Suppressor macrophage (primary cell): ENCODE measurements at places on chromosomes 3 and 15.

GRCh38 chr3:73364517-73364916 lies 260.2 kb downstream of the PDZRN3 start:
- DNase-seq: no peak

DNA sequence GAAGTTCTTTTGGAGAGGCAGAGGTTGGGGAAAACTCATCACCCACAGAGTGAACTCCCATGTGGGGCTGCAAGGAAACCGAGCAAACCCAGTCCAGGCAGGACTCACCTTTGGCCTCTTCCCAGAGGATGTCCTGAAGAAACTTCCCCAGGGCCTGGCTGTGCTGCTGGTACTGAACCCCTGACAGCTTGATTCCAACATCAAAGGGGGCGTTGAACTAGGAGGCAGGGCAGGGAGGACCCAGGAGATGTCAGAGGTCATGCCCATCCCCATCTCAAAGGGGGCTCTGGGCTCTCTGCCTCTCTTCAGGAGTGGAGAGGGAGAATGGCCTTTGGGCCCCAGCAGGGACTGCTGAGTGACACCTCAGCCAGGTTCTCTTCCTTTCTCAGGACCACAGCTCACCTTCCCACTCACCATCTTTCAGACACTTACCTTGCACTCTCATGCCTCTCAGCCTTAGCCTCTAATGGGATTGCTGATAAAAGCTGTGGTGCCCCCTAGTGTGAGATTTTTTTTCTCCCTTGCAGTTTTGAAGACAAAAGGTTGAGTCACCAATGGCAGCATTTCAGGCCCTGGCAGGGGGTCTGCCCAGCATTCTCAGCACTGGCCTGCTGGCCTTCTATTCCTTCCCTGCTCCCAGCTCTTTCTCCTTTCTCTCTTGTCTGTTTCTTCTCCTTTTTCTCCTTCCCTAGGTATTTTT lies 6.0 kb downstream of the GHRL start:
- no peak for DNase-seq

DNA sequence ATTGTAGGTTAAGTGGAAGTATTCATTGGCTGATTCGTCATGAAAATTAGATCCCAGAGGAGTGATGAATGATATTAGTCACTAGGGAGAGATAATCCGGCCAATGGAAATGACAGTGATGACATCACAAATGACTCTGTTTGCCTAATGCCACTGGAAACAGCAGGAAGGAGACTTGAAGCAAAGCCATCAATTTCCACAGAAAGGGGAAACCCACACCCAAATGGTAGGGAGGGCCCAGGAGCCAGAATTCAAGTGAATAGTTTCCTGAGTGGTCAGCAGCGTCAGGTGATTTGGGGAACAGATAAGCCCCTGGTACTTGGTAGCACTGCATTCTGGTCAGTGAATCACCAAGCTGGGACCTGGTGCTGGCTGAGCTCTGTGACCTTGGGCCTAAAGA lies 3.3 kb upstream of the ADAMTS9 start:
- no peak for DNase-seq

DNA sequence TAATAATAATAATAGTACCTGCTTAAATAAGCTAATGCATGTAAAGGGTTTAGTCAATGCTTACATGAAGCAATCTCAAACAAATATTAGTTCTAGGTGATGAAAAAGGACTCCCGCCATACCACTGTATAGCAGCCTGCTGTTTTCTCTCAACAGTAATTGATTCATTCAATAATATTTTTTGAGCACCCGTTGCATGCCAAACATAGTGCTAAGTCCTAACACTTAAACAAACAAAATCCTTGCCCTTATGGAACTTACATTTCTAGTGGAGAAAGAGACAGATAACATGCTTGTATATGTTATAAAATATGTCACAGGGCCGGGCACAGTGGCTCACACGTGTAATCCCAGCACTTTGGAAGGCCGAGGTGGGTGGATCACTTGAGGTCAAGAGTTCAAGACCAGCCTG lies 61.2 kb upstream of the FLNB start:
- DNase-seq: no peak

- DNase-seq: no peak
Observed at GRCh38 chr3:30827080-30827479, 67.4 kb downstream of the GADL1 start.

- DNase-seq: no peak
Observed at GRCh38 chr15:35215093-35215492, 130.0 kb upstream of the NANOGP8 start.

- peak; percentile 81 for DNase-seq
Observed at GRCh38 chr15:31396881-31397560, 70.4 kb downstream of the KLF13 start.
